ENCODE measurements at places on chromosomes 2 and 18. TPM values are rescaled to one million over a fixed set of nuclear protein-coding genes. Genes with fewer than 3 reads are reported as not detected.

GRCh38 chr2:176500901-176501300 lies 231.7 kb downstream of the MTX2 start:
- no peak overlapping the region for H3K27ac ChIP-seq
- no peak for DNase-seq
- H3K27me3 ChIP-seq: no peaks in the 10 kb centered on the region
- no peaks in the 10 kb centered on the region for H3K36me3 ChIP-seq
- H3K4me3 ChIP-seq: no peak overlapping the region

Gene SCYGR5
- not detected for total RNA-seq

Gene DYNC1I2
- 91.1 TPM for total RNA-seq

Gene SCN7A
- 5.0 TPM for total RNA-seq

- peaks cover 4% of the 10 kb centered on the region for H3K4me1 ChIP-seq
- no peaks in the 10 kb centered on the region for H3K36me3 ChIP-seq
- no peak overlapping the region for H3K27ac ChIP-seq
- no peak overlapping the region for H3K4me3 ChIP-seq
- no peaks in the 10 kb centered on the region for H3K27me3 ChIP-seq
- no peak for DNase-seq
Measured at GRCh38 chr2:45965871-45966498, 314.5 kb downstream of the PRKCE start.

DNA sequence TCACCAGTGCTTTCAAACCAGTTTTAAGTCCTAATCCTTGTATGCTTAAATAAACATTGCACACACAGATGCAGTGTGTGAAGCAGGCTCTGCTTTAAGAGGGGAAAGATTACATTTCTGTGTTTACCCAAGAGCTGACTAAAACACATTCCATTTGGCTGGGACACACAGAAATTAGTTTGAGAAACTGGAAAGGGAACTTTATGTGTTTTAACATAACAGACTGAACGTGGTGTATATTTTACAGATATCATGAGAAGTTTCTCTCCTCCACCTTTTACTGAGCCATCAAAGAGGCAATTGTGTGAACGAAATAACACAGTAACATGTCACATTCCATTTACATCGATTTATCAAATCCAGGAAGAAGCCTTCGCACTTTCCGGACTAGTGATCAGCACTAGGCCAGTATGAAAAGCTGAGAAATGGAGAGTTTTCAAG lies 121.8 kb downstream of the MAIP1 start:
- H3K36me3 ChIP-seq: no peaks in the 10 kb centered on the region
- H3K27ac ChIP-seq: no peak overlapping the region
- H3K4me1 ChIP-seq: no peaks in the 10 kb centered on the region
- H3K27me3 ChIP-seq: no peaks in the 10 kb centered on the region

- no peaks in the 10 kb centered on the region for H3K36me3 ChIP-seq
- no peak overlapping the region for H3K27ac ChIP-seq
- H3K4me3 ChIP-seq: no peak overlapping the region
- no peaks in the 10 kb centered on the region for H3K27me3 ChIP-seq
Measured at GRCh38 chr2:67625690-67626475, 228.8 kb downstream of the ETAA1 start.

GRCh38 chr18:53907921-53908320 lies 316.5 kb downstream of the MBD2 start:
- H3K36me3 ChIP-seq: no peaks in the 10 kb centered on the region
- no peaks in the 10 kb centered on the region for H3K27me3 ChIP-seq
- H3K4me1 ChIP-seq: no peaks in the 10 kb centered on the region
- DNase-seq: no peak
- H3K4me3 ChIP-seq: no peak overlapping the region

Gene KLHL41
- total RNA-seq: 0.81 TPM

Gene MPV17
- total RNA-seq: 68.7 TPM

DNA sequence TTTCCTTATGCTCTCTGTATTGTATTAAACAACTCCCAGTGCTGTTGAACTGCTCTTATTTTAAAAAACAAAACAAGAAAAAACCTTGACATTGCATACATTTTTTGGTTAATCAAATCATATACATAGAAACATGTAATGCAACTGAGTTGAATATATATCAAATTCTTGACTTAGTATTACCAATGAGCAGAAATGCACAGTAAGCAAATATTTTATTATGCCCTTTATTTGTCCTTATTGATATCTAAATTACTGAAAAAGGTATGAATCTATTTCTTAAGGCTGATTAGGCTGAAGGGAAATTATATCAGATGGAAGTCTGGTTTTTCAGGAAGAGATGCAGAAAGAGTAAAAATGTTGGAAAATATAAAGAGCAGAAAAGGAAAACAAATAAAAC lies 6.9 kb upstream of the KDM3A start:
- no peak overlapping the region for H3K4me3 ChIP-seq
- no peaks in the 10 kb centered on the region for H3K4me1 ChIP-seq
- no peak overlapping the region for H3K27ac ChIP-seq
- no peak for DNase-seq
- H3K27me3 ChIP-seq: no peaks in the 10 kb centered on the region

DNA sequence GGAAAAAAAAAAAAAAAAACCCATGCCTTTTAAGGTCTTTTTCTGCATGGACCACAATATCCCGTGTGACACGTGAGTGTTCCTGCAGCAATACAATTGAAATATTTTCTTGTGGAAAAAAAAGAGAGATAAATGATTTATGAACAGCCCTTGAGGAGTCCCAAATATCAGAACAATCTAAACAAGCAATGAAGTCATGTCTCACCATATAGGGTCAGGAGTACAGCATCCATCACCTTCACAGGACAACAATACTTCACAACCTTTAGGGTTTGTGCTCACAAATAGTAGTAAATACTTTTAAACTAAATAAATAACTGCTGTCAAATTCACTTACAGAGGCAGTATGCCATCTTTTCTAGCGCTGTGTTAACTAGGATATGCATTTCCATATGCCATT lies 87.9 kb downstream of the ZEB2 start:
- no peak overlapping the region for H3K27ac ChIP-seq
- no peaks in the 10 kb centered on the region for H3K27me3 ChIP-seq
- H3K4me1 ChIP-seq: peaks cover 4% of the 10 kb centered on the region
- H3K36me3 ChIP-seq: no peaks in the 10 kb centered on the region
- no peak overlapping the region for H3K4me3 ChIP-seq
- DNase-seq: no peak

Gene ANKRD30B
- total RNA-seq: not detected

GRCh38 chr2:168700615-168701245 lies 101.7 kb upstream of the NOSTRIN start:
- H3K27me3 ChIP-seq: no peaks in the 10 kb centered on the region
- no peaks in the 10 kb centered on the region for H3K4me1 ChIP-seq
- H3K27ac ChIP-seq: no peak overlapping the region
- H3K36me3 ChIP-seq: no peaks in the 10 kb centered on the region

- H3K27me3 ChIP-seq: no peaks in the 10 kb centered on the region
- H3K4me1 ChIP-seq: no peaks in the 10 kb centered on the region
- no peak overlapping the region for H3K27ac ChIP-seq
Measured at GRCh38 chr2:26526589-26526988, 48.7 kb upstream of the OTOF start.

Gene CROCC2
- total RNA-seq: 0.45 TPM

GRCh38 chr2:204437815-204438756 lies 107.2 kb upstream of the PARD3B start:
- no peak for DNase-seq
- no peaks in the 10 kb centered on the region for H3K4me1 ChIP-seq
- H3K36me3 ChIP-seq: no peaks in the 10 kb centered on the region
- no peaks in the 10 kb centered on the region for H3K27me3 ChIP-seq
- H3K27ac ChIP-seq: no peak overlapping the region
- no peak overlapping the region for H3K4me3 ChIP-seq

DNA sequence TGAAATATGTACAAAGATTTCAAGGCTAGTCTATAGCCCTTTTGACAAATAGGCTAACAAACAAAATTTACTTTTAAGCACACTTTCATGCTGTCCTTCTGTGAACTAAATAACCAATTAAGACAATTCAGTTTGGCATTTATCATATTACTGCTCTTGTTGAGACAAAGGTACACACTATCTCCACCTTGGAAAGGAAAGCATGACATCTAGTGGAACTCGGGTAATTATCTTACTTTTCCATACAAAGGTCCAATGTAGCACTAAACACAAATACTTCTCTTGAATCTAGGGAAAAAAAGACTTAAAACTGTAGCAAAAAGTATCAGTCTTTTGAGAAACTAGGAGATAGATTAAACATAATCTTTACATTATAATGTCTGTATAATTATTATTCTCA lies 125.0 kb upstream of the CD226 start:
- no peaks in the 10 kb centered on the region for H3K27me3 ChIP-seq
- no peak overlapping the region for H3K27ac ChIP-seq
- no peaks in the 10 kb centered on the region for H3K36me3 ChIP-seq
- no peaks in the 10 kb centered on the region for H3K4me1 ChIP-seq
- H3K4me3 ChIP-seq: no peak overlapping the region
- DNase-seq: no peak

- H3K4me3 ChIP-seq: no peak overlapping the region
- DNase-seq: no peak
- H3K36me3 ChIP-seq: no peaks in the 10 kb centered on the region
- no peak overlapping the region for H3K27ac ChIP-seq
Measured at GRCh38 chr2:210776756-210777155, 220.4 kb downstream of the CPS1 start.

Gene LCT
- total RNA-seq: not detected

DNA sequence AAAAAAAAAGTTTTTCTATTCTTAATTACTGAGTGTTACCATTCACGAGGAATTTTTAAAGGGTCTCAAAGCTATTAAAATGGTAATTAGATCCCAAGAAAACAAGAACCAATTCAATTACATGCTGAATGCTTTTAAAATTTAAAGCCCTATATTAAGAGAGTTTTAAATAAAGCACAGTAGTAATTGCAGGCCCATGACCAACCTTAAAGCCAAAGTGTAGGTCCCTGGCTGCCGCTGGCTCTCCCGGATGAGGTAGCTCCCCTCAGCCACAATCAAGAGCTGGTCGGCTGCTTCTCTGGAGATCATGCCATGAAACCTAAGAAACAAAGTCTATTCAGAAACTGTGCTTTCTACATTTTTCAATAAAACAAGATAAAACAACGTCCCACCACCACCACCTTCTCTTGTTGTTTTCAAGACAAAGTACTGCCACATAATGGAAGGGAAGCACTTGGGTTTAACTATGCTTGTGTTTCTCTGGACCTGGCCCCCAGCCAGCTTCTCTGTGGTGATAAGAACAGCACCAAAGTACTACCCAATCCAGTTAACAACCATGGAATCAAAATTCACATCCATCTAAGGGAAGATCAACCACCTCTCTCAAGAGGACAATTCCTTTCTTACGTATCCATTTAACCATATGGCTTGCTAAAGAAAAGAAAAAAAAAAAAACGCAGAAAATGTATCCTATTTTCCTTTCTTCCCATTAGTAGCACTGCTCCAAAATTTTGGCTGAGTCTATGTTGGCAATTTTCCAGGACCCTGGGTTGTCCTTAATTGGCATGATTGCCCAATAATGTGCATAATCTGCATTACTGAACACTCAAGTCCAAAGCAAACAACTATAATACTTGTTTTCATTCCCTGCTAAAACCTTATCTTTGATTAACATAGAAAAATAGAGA lies 90.1 kb downstream of the CHN1 start:
- peak; percentile 79 for DNase-seq
- no peak overlapping the region for H3K27ac ChIP-seq
- H3K4me1 ChIP-seq: no peaks in the 10 kb centered on the region
- H3K27me3 ChIP-seq: no peaks in the 10 kb centered on the region
- peaks cover 2% of the 10 kb centered on the region for H3K36me3 ChIP-seq

DNA sequence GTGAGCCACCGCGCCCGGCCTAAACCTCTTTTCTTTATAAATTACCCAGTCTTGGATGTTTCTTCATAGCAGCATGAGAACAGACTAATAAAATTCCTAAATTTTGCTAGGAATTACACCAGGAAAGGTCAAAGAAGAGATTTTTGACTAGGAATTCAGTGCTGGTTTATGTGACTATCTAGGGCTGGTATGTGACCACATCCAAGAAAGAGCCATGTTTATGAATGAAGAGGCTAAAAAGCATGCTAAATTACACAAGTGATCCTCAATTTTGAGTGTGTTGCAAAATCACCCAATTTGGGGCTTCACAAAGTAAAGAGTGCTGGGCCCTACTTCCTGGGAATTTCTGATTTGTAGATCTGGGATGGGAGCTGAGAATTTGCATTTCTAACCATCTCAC lies 123.6 kb downstream of the CSRNP3 start:
- H3K4me3 ChIP-seq: no peak overlapping the region
- no peaks in the 10 kb centered on the region for H3K4me1 ChIP-seq
- no peaks in the 10 kb centered on the region for H3K27me3 ChIP-seq
- no peak for DNase-seq
- H3K36me3 ChIP-seq: no peaks in the 10 kb centered on the region
- no peak overlapping the region for H3K27ac ChIP-seq

Gene BMP10
- not detected for total RNA-seq

Gene CD8B
- total RNA-seq: 1.9 TPM
